ENCODE measurements at places on chromosomes 1 and 21.

DNA sequence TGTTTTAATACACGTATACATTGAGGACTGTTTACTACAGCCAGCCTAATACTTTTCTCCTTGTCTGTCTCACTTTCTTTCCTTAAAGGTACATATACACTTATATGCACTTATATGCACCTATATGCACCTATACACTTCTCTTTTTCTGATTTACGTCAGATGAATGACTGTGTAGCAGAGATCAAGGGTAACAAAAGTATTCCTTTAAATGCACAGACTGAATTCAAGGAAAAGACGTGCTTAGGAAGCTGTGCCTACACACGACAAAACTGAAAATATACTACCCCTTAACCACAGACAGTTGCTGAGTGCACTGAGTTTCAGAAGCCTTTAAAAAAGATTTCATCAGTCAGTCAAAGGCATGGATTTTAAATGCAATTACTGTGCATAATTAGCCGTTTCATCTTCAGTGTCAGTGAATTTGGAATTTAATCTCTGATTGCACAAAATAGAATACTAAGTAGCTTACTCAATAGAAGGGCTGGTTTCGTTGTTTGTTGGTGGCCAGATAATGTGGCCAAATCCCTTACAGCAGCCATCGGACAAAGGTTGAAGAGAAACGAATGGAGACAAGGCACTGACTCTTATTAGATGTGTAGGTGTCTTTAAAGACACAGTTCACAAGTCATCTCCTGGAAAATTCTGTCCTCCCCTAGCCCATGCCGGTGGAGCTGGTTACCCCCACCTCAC is 38.3 kb upstream of the TARBP1 start:
- DNase-seq: no peak

- DNase-seq: peak; percentile 48
Measured at GRCh38 chr1:110630839-110631663, 24.9 kb upstream of the KCNA2 start.

DNA sequence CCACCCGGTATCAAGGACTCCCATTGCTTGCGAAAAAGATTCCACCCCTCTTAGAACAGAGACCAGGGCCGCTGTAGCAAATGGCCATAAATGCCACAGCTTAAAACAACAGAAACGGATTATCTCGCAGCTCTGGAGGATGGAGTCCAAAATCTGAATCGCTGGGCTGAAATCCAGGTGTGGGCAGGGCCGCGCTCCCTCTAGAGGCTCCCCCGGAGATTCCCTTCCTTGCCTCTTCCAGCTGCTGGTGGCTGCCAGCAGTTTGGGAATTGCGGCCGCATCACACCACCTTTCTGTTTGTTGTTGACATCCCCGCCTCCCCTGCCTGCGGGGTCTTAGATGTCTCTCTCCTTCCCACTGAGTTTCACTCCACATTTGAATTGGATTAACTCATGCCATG is 15.6 kb downstream of the PDE9A start:
- no peak for DNase-seq

- no peak for DNase-seq
Measured at GRCh38 chr21:45032977-45033710, 41.2 kb upstream of the ADARB1 start.

DNA sequence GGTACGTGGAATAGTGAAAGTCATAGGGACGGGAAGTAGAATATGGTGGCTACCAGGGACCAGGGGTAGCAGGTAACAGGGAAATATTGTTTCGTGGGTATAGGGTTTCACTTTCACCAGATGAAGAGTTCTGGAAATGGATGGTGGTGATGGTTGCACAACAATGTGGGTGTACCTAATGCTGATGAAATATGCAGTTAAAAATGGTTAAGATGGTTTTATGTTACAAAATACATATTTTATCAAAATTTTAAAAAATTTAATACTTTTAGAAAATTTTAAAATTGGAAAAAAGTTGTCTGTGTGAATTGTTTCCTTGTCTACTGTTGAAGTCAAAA is 55.5 kb upstream of the TLR5 start:
- DNase-seq: no peak

DNA sequence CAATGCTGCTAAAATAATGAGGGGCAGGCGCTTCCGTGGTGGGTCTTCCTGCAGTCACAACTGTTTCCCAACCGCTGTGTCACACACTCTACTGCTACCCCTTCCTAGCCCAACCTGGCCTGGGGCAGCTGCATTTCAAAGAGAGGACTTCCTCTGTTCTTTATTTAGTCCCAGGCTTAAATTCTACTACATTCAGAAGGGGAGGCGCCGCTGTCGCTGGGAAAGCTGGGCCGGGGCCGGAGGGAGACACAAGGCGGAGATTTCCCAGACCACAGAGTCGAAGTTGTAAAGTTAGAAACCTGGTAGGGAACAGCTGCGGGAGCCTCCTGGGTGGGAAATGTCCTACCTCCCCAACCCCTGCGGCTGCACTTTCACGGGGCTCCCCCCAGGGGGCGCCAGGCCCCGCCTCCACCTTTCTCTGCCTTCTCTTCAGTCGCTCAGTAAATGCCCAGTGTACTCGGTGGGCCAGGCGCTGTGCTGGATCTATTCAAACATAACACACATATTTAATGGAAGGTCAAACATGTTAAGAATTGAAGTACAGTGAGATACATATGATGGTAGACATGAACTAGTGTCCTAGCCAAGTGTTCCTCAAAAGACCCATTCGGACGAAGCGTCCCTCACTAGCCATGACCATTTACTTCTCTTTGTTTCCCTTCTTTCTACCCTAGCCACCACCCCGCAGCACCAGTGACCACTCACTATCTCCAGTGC is 23.1 kb downstream of the DYRK3 start:
- DNase-seq: no peak

DNA sequence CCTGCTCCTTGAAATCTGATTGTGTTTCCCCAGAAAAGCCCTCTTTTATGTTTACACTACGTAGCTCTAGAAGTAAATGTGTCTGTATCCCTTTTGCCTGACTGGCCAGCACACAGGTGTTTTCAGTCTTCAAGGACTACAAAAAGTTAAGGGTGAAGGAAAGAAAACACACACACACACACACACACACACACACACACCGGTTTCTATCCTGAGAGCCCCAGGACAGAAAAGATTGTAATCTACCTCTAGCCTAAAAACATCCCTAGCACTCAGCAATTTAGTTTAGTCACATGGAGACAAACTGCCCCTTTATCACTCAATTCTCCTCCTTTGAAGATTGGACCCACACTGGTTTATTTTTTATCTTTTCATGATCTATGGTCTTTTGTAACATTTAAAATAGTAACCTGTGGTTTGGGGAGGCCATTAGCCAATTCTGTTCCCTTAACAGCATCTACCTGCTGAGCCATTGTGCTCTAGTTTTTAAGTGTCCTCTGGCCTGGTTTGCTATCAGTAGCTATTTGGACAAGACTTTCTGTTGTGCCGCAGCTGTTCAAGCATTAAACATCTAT is 15.8 kb upstream of the TRIM45 start:
- DNase-seq: no peak

GRCh38 chr1:203281851-203282661 is 23.3 kb upstream of the BTG2 start:
- DNase-seq: no peak

- no peak for DNase-seq
Measured at GRCh38 chr1:55061000-55061705, 21.8 kb downstream of the PCSK9 start.

All from NCI-H524 (cell line).